ENCODE measurements at places on chromosomes 12 and 14.

- DNase-seq = no peak
Observed at GRCh38 chr14:104678346-104678745, 11.1 kb upstream of the INF2 start.

DNA sequence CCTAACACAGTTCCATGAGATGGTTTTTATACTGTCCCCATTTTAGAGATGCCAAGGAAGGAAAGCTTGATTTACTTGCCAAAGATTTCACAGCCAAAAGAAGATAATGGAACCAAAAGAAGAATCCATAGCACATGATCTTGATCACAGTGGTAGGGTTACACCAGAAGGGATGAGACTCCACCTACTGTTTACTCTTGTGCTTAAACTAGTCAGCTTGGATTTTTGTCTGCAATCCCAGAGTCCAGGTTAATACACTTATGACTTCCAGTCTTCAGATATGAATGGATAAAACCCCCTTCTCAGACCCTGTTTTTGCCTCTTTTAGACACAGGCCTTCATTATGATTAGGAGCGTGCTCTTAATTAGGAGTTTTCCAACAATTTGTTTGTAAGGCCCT is 454.2 kb downstream of the AEBP2 start:
- DNase-seq = no peak

DNA sequence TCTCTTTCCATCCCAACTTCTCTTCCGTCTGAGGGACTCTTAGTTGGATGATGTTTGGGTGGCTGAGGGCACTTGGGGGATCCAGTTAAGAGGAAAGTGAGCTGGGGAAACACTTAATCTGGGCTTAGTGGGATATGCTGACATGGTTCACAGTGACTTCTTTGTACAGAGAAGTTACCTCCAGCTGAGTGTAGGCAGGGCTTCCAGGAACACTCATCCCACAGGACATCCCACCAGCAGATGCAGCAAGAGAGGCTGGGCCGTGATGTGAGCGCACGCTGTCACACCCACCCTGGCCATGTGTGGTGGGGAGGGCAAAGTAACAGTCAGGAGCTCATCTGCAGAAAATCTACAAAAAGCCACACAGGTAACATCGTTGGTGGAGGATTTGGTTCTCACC is 832 bp upstream of the CACNA2D4 start:
- DNase-seq = no peak

DNA sequence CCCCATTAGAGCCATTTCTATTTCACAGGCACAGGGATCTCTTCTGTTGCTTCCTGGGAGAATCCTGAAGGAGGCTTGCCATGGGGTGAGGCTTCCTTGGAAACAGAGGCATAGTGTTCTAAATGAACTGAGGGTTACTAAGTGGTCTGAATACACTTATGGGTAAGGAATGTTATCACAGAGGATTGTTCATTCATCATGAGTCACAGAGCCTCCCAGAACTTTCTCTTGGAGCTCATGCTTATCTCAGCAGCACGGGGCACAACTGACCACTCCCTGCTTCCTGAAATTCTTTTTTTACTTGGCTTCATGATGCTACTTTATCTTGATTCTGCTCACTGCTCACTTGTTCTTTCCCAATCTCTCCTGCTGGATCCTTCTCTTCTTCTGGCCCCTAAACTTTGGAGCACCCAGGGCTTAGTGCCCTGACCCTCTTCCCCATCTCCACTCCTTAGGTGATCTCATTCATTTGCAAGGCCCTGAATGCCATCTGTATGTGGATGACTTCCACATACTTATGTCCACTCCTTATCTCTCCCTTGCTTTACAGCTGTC is 57.9 kb downstream of the ANO6 start:
- no peak for DNase-seq

GRCh38 chr12:30822385-30823155 is 67.8 kb upstream of the CAPRIN2 start:
- DNase-seq = no peak

DNA sequence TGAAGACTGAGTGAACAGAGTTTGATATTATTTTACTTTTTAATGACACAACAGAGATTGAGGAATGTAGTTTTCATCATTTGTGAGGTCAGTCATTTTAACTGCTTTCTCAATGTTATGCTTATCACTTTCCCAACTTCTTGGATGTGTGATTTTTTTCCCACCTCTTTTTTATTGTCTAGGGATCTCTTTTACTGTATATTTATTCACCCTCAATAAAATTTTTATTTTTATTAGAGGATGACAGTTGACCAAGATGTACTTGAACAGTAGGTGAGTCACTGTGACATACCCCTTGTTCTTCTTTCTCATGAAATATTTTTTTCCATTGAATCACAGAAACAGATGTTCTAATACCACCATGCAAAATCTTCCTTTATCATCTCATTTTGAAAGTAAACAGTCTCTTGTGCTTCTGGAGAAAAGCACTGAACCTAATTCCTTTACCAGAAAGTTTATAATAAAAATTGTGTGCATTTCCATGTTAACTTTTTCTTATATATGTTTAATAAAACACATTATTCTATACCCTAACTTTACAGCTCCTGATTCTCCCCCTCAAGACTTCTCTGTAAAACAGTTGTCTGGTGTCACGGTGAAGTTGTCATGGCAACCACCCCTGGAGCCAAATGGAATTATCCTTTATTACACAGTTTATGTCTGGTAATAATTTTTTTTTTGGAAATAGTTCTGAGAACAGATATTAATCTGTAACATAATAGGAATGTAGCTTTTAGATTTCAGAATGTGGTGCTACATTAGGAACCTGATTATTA is 65.9 kb downstream of the PTPRQ start:
- no peak for DNase-seq

- no peak for DNase-seq
Observed at GRCh38 chr12:96457191-96457930, 32.0 kb upstream of the CFAP54 start.

DNA sequence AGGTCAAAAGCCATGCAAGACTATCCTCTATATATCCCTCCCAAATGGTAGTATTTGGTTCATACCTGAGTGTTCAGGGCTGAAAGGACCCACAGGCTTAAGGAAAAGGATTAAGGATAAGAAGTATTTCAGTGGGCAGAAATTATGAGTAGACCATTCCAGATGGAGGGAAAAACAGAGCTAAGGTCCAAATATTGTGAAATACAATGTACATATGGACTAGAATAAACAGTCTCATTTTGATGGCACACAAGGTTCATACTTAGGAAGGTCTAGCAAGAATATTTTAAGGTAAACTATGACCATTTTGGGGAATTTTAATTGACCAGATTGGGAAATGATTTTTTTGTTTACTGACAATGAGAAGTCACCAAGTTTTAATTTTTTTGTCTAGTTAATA is 124.6 kb downstream of the PRKD1 start:
- DNase-seq = no peak

- DNase-seq = no peak
Observed at GRCh38 chr14:44404036-44404435, 103.0 kb downstream of the FSCB start.

DNA sequence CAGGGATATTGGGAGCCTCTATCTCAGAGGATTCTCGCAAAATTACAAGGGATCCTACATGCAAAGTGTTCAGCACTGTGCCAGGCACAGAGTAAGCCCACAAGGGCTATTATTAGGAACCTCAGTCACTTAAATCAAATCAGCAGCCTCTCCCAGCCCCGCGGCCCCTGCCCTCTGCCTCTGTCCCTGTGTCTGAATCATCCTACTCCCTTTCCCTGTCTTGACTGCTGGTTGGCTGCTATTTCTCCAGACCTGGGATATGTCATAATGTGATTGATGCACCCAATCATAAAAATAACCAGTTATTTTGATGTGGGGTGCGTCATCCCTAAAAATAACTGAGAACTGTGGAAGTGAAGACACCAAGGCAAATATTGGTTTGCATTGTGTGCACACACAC is 176.3 kb downstream of the KSR2 start:
- DNase-seq = no peak

- DNase-seq = no peak
Observed at GRCh38 chr14:36666416-36667206, 5.0 kb downstream of the PAX9 start.

- no peak for DNase-seq
Observed at GRCh38 chr12:53931844-53932581, 6.6 kb upstream of the HOXC13 start.

All from activated T-cell treated with anti-CD3 and anti-CD28 coated beads for 24 hours (primary cell).